NCI-H1694 (cell line): ENCODE measurements at places on chromosomes 12 and 14.

DNA sequence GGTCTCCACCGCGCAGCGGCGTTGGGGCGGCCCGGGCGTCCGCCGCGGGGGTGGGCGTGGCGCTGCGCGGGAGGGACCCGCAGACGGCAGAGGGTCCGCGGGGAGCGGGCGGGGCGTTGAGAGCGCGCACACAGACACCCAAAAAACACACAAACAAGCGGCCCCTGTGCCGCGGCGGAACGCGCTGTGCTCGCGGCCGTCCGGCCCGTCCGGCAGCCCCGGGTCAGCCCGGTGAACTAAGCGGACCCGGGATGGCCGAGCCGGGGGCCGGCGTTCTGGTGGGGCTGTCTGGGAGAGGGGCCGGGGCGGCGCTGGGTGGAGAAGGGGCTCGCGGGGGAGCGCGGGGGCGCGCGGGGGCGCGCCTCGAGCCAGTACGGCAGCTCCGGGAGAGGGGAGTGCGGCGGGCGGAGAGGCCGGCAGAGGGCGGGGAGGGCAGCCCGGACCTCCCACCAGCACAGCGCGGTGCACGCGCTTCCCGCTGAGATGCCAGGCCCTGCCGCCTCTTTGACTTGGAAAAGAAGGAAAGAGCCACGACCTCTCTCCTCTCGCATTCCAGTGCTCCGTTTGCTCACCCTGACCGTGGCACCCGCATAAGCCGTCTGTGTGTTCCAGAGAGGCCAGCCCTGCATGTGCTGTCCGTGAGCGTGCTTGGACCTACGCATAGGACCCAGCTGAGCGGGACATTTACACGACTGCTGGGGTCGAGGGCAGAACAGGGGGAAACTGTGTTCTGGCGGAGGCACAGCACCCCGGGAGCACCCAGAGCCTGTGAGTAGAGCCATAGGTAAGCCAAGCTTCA is 10.3 kb downstream of the SLC6A12 start:
- DNase-seq: no peak

DNA sequence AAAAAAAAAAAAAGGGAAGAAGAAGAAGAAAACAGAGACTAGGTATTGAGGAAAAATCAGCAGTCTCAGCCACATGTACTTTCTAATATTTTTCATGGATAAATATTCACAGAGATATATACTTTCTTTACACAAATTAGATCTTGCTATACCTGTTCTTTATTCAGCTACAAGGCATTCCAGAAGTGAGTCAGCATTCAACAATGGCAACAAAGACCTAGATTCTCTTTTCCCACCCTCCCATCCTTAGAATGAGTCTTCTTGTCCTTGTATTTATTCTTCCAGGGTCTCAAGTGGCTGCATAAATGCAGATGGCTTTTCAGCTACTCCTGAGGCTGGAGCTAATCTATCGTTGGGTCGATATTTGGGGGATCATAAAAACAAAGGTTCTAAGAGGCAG is 93.0 kb downstream of the NT5DC3 start:
- DNase-seq: no peak

DNA sequence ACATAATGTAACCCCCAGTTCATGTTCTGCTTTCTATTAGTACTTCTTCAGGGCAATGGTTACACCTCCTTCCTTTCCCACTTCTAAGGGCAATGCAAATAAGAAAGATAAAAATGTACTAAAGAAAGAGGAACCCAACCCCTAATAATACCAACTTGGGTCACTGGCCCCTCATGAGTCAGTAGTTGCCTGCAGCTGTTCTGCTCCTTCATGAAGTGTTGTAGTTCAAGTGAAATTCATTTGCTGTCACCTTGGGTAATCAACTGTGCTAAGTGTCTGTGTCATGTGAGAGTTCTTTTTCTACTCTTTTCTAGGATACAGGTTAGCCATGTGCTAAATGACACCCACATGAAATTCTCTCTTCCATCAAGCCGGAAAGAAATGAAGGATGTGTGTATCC is 91.8 kb downstream of the PLXNC1 start:
- DNase-seq: no peak

GRCh38 chr12:51004504-51004903 is 21.7 kb downstream of the SLC11A2 start:
- DNase-seq: no peak

- DNase-seq: no peak
Measured at GRCh38 chr12:47095446-47096236, 15.9 kb upstream of the AMIGO2 start.

- peak; percentile 69 for DNase-seq
Measured at GRCh38 chr14:104650057-104650980, 39.1 kb upstream of the INF2 start.

DNA sequence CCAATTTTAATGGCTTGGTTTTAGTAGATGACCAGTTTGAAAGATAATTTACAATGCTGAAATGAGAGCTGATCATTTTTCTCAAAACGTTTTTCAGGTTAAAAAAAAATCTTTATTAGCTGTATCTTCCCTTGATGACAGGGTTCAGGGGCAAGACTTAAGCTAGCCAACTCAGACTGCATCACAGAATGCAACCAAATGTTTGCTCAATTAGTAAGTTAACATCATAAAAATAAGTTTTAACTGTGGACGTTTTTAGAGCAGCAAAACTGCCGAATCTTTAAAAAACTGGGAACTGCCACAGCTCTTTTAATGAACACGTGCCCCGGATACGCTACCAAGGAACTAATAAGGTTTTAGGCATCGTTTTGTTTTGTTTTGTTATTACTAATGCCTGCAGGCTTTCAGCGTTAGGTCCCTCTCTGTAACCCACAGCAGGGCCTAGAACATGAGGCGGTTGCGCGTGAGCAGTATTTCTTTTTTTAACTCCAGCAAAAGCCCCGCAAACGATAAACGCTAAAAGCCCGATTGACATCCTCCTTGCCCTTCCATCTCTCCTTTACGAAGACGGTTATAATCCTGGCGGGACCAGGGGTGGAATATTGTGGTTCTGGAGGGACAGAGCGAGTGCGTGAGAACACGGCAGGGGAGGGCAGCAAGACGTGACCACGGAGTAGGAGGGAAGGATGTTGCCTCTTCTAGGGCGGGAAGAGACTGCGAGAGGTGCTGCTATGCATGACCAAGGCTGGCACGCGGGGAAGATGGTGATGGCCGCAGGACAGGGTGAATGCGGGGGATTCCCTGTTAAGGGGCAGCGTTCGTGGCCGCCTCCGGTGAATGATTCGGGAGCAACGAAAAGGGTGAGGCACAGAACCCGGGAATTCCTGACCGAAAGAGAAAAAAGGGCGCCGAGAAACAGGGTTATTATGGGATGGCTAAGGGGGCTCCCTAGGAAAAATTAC is 652 bp downstream of the SUPT16H start:
- peak; percentile 69 for DNase-seq

- no peak for DNase-seq
Measured at GRCh38 chr14:33909380-33910084, 41.3 kb downstream of the EGLN3 start.

DNA sequence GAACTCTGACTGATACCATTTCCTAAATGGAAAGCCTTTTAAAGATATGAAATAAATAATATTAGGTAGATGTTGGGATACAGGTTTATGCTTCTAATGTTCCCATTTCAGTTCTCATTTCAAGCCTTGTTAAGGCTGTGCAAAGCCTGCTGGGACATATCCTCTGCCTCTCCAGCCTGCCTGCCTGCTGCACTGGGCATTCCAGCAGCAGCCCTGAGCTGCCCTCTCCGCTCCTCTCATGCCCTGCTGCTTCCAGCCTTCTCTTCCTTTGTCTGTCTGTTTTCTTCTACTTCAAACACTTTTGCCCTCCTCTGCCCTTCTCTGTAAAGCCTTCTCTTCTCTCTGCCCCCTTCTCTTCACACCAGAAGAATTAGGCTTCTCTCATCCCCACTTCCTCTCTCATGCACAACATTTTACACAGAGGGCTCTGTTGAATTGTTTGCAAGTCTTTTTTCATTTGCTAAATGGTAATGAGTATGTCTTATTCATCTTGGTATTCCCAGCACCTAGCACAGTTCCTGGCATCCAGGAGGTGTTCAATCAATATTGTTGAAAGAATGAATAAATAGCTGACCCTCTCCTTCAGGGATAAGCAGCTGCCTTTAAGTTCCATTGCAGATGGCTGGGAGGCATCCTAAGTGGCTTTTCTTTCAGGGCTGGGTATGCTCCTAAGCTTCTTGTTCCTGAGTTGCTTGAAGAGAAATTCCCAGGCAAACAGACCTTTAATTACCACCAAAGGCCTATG is 292.3 kb downstream of the TMEM117 start:
- no peak for DNase-seq

- no peak for DNase-seq
Measured at GRCh38 chr14:81169711-81170103, 51.1 kb downstream of the GTF2A1 start.

GRCh38 chr12:108457734-108458361 is 57.2 kb upstream of the FICD start:
- no peak for DNase-seq

DNA sequence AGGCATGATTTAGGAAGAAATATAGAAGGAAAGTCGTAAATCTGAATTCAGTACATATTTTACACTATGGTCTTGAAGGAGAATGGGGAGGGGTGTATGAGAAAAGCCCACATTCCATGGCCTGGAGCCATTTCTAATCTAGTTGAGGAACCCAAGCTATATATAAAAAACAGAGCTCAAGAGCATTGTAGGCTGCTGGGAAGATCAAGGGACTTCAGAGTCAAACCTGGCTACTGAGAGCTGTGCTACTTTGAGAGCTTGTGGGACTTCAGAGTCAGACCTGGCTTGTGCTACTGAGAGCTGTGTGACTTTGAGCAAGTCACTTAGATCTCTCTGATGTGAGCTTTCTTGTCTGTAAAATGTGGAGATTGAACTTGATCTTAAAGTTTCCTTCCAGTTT is 58.7 kb downstream of the TBK1 start:
- DNase-seq: no peak

GRCh38 chr14:53900499-53900898 is 56.1 kb downstream of the BMP4 start:
- no peak for DNase-seq

DNA sequence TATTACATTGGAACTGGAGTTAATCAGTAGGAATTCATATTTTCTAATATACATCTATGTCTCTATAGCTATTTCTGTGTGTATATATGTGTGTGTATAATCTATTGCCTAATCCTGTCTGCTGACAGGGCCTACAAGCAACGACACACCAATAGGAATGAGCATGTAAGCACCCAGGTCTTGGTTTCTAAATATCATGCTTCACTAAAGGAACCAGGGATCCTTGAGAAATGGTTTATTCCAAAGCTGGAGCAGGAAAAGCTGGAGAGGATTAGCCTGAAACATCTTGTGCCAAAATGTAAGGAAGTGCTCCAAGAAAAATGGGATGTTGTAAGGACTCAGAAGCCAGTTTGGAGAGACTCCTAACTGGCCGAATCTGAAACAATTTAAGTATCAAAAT is 29.3 kb upstream of the LGALS3 start:
- no peak for DNase-seq

DNA sequence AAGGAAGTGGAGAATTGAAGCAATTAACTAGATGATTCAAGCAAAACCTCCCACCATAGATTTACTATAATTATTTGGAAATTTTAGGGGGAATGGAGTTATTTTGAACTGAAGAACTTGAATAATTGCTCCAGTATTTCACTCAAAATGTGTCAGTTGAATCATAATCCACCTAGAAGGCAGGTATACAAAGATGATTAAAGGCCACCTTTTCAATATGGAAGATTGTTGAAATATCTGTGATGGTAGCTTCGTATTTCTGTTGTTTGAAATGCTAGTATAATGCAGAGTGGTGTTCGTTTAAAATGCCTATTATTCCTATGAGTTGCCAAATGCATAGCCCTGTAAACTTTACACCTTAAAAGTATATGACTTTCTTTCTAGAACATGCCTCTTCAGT is 3.1 kb downstream of the HMGA2 start:
- no peak for DNase-seq

- no peak for DNase-seq
Measured at GRCh38 chr12:51635346-51635745, 44.3 kb downstream of the SCN8A start.

- DNase-seq: peak; percentile 35
Measured at GRCh38 chr14:39988939-39989338, 556.7 kb upstream of the FBXO33 start.

DNA sequence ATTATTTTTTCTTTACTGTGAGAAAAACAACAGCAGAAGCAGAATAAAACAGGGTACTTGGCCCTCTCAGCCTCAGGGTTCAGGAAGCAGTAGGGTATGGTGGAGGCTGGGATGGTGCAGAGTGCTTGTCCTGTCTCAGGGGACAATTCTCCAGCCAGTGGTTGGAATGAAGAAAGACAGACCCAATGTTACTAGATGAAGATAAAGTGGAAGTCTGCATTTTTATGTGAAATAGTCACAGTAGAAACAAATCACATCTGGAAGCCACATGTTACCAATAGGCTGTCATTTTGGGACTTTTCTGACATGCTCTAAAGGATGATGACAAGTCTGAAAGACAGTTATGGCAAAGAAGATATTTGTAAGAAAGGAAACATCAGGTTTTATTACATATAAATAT is 32.3 kb downstream of the PROX2 start:
- DNase-seq: no peak

DNA sequence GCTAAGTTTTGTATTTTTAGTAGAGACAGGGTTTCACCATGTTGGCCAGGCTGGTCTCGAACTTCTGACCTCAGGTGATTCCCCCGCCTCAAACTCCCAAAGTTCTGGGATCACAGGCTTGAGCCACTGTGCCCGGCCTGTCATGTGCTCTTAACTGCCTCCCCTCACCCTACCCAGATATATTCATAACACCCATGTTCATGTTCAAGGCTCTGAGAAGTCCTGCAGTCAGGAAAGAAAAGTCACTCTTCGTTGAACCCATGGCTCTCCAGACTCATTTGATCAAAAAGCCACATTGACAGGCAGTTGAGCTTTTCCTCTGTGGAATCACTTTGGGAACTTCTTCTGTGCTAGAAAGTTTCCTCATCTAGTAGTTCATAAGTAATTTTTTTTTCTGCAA is 545.5 kb upstream of the TBX3 start:
- no peak for DNase-seq

- no peak for DNase-seq
Measured at GRCh38 chr14:48382961-48383360, 707.6 kb upstream of the MDGA2 start.

GRCh38 chr14:35712466-35712865 is 96.6 kb downstream of the RALGAPA1 start:
- no peak for DNase-seq

GRCh38 chr12:27709932-27710591 is 570 bp upstream of the MRPS35 start:
- peak; percentile 24 for DNase-seq

GRCh38 chr12:48826209-48826855 is 8.0 kb downstream of the CACNB3 start:
- DNase-seq: no peak

GRCh38 chr14:77622366-77622961 is 6.0 kb upstream of the SPTLC2 start:
- DNase-seq: no peak

DNA sequence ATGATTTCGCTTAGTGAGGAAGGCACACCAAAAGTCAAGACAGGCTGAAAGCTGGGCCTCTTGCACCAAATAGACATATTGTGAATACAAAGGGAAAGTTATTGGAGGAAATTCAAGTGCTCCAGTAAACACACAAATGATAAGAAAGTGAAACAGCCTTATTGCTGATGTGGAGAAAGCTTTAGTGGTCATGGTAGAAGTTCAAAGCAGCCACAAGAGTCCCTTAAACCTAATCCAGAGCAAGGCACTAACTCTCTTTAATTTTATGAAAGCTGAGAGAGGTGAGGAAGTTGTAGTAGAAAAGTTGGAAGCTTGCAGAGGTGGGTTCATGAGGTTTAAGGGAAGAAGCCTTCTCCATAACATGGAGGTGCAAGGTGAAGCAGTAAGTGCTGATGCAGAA is 988.3 kb downstream of the VRK1 start:
- DNase-seq: no peak

- DNase-seq: no peak
Measured at GRCh38 chr12:777550-778047, 25.2 kb downstream of the WNK1 start.

- no peak for DNase-seq
Measured at GRCh38 chr12:9948606-9949296, 16.6 kb upstream of the CLEC2A start.
